ENCODE measurements at places on chromosomes 11 and 22. TPM values are rescaled to one million over a fixed set of nuclear protein-coding genes. Genes with fewer than 3 reads are reported as not detected.

- no peak for DNase-seq
Observed at GRCh38 chr11:131896978-131897615, 526.7 kb downstream of the NTM start.

The SEPTIN5 gene
- 18.9 TPM for total RNA-seq

DNA sequence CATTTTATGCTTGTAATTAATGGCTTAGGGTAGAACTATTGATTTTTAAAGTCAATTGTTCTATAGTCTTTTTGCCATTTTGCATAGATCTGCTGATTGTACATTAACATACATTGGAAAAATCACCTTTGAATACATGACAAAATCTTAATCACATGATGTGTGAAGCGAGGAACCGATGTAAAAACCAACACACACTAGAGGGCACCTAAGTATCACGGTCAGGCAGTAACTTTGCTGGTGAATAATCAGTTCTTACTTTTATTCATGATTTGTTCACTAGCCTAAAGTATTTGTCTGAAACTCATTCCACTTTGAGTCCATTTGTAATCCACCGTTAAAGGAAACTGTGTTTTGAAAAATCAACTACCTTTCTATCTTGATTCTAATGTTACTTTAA, 28.2 kb downstream of the JHY start:
- no peak for DNase-seq

GRCh38 chr11:921921-922678, 3.6 kb upstream of the AP2A2 start:
- DNase-seq, result no peak

- DNase-seq, result peak; percentile 53
Observed at GRCh38 chr11:279966-280705, 1.9 kb downstream of the NLRP6 start.

DNA sequence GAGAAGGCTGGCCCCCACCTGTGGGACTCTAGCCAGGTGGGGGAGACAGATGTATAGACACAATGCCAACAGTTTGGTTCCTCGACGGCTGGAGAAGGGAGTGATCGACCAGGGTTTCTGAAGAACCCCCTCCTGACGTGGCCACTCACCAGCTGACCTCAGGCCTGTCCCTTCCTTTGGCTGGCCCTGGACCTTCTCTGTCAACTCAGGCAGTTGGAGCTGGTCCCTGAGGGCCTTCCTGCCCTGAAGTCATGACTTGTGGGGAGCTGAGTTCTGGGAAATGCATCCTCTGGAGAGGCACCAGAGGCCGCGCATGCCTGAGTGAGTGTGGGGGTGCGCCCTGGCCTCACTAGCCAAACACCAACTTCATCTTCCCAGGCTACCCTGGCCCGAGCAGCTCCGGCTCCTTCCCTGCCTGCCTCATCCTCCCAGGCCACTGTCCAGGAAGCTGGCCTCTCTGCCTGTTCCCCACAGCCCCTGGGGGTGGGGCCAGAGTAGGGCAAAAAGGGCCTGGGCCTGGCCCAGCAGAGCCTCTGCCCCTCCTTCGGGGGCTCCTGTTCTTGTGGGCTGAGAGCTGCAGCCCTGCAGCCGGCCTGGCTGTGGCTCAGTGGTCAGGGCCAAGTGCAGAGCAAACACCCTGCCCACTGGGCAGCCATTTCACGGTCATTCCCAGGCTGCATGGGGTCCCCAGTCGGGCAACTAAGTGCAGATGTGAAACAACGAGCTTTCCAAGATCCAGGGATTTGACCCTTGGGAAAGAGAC, 23.6 kb downstream of the TXN2 start:
- peak; percentile 38 for DNase-seq

The DNAJB7 gene
- total RNA-seq, result not detected

Data from MG63 (cell line).